Tongue (tissue), 3 donors: ENCODE measurements at places on chromosomes 11 and 22. TPM values are rescaled to one million over a fixed set of nuclear protein-coding genes. Genes with fewer than 3 reads are reported as not detected.

The OR10G8 gene
- total RNA-seq = not detected

The CCDC73 gene
- total RNA-seq = not detected

The CREB3L1 gene
- total RNA-seq = 11.1 TPM

The OR2AG2 gene
- total RNA-seq = not detected

The MTFP1 gene
- total RNA-seq = 5.7 TPM

The GPHA2 gene
- total RNA-seq = not detected

The GRIA4 gene
- total RNA-seq = 6.8 TPM

The AMOTL1 gene
- total RNA-seq = 257 TPM

The FAR1 gene
- 86.5 TPM for total RNA-seq

The MIAT gene
- total RNA-seq = 1.1 TPM

The BIK gene
- total RNA-seq = 1.0 TPM

The SCO2 gene
- 1.3 TPM for total RNA-seq

The HMBS gene
- 21.0 TPM for total RNA-seq

The TTC36 gene
- 2.4 TPM for total RNA-seq

DNA sequence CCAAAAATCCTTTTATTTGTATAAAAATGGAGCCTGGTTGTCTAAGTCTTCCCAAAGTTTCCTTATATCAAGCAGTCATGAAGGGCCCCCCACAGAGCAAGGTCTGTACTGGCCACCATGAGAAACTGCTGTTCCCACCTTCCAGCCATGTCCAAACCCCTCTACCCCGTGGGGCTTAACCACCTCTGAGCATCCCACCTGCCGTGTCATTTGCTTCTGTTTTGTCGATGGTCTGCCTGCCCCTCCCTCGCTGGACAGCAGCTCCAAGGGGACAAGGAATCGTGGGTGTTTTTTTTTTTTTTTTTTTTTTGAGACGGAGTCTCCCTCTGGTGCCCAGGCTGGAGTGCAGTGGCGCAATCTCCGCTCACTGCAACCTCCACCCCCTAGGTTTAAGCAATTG, 11.1 kb upstream of the ANO1 start:
- no peak for DNase-seq

GRCh38 chr22:28464127-28464526, 215.5 kb downstream of the TTC28 start:
- peak; percentile 23 for DNase-seq

DNA sequence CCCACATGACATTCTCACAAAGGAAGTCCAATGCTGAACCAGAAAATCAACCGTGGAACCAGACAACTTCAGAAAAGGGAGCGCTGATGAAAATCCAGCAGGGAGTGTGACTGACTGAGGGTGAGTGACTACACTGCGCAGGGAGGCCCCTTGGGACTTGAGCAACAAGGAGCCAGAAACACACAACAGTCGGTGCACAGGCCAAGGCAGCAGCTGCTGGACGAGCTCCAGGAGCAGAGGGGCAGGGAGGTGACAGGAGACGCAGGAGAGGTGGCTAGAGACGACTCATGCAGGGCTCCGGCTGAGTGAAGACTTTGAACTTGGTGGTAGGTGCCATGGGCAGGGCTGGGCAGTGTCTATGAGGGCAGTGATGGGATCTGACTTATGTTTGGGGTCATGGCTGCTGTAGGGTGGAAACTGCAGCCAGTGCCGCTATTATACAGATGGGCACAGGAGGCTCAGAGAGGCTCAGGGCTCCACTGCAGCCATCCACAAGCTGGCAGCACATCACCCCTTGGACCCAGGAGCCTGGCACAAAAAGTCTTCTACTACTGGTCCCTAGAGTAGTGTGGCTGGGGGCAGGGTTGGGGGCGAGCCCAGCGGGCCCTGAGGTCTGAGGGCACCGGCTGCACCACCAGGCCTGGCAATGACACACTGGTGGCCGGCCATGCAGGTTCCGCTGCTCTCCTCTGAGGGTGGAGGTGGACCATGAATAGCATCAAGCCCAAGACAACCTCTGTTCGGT, 10.3 kb upstream of the FADD start:
- peak; percentile 33 for DNase-seq

GRCh38 chr11:64851831-64852351, 7.4 kb upstream of the CDC42BPG start:
- DNase-seq = no peak

DNA sequence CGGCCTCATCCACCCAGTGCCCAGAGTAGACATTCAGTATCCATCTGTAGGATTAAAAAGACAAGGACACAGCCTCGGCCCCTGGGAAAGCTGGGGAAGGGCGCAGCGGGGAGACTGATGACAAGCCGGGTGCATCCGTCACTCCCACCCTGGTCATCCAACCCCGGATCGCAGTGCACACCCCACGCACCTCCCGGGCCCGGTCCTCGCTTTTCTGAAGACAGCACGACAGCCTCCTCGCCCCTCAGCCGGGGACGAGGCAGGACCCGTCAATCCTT, 1.1 kb downstream of the FCHSD2 start:
- DNase-seq = no peak

DNA sequence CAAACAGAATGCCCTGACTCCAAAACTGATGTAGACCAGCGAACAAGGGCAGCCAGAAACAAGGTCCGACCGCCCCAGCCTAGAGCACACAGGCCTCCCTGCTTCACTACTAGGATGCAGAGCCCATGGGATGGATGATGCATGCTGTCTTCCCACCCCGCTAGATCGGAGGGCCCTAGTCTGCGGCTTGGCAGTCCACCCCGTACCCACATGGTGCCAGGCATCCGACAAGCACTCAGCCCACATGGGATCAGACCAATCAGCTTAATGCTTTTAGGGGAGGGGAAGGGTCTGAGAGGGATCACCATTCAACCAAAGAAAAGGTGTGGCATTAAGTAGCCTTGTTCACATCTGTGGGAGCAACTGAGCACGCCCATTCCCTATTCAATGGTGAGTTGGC, 30.6 kb downstream of the PISD start:
- DNase-seq = no peak

GRCh38 chr22:46795845-46796565, 33.6 kb downstream of the TBC1D22A start:
- DNase-seq = no peak

- no peak for DNase-seq
Observed at GRCh38 chr22:48901324-48901723, 926.3 kb downstream of the BRD1 start.

- DNase-seq = no peak
Observed at GRCh38 chr11:88332851-88333250, 4.7 kb downstream of the CTSC start.

GRCh38 chr11:74138021-74138420, 32.8 kb downstream of the C2CD3 start:
- DNase-seq = peak; percentile 50

DNA sequence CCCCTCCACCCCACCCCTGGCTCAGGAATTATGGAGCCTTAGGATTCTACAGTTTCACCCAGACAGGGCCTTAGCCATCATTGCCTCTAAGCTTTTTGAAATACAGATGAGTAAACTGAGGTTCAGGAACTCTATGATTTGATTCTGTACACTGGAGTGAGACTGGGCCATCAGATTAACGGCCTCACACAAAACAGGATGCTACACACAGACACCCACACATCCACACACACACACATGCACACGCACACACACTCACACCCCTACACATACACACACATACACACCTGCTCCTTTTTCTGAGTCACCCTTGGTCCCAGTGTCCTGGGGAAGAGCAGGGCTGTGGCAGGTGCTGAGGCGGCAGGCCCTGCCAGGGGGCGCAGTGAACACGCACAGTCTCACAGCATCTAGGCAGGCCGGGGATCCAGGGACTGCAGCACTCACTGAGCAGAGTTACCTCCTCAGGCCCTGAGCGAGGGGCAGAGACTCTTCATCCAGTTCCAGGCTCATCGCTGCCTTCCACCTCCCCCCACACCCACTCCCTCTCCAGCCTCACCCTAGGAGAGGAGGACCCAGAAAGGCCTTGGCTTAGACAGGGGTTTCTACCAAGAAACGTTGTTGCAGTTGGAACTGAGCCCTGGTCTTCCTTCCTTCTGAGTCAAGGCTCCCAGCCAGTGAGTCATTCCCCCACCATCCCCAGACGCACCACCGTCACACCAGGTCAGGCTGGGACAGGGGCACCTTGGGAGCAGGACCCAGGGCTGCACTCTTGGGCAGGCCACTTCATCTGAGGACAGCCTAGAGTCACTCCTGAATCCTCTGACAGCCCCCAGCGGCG, 89.8 kb upstream of the PARVA start:
- peak; percentile 68 for DNase-seq

DNA sequence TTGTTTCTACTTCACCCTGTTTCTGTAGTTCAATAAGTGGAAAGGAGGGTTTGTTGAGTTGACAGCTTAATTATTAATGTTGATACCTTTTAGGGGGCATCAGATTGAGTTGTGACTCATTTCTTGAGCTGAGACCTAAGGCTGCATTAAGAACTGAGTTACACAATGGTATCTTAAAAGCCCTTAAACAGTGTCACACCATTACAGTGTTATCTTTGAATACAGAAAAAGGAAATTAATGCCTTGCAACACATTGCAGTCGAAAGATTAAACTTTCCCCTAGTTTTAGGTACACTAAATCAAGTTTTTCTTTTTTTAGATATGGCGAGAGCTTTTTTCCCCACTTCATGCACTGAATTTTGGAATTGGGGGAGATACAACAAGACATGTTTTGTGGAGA, 16.7 kb downstream of the PAFAH1B2 start:
- no peak for DNase-seq

DNA sequence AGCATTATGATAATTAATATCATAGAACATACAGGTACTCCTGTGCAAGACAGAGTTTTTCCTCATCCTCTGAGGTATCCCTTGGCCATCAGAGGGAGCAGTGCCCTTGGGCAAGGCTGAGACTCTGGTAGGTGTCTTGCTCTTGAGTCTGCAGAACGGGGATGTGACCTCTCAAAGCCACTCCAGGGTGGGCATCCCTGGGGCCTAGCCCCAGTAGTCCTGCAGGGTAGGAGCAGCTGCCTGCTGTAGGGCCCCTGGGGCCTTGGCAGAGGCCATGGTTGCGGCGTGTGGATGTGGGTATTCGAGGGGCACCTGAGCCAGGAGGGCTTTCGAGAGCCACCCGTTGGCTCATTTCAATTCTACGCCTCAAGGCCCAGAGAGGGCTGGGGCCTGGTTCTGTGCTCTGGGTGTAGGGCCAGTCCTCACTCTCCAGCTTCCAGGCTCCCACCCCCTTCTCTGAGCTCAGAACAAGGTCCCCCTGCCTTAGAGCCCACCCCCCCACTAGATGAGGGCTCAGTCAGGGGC, 7.7 kb upstream of the OMP start:
- DNase-seq = no peak

DNA sequence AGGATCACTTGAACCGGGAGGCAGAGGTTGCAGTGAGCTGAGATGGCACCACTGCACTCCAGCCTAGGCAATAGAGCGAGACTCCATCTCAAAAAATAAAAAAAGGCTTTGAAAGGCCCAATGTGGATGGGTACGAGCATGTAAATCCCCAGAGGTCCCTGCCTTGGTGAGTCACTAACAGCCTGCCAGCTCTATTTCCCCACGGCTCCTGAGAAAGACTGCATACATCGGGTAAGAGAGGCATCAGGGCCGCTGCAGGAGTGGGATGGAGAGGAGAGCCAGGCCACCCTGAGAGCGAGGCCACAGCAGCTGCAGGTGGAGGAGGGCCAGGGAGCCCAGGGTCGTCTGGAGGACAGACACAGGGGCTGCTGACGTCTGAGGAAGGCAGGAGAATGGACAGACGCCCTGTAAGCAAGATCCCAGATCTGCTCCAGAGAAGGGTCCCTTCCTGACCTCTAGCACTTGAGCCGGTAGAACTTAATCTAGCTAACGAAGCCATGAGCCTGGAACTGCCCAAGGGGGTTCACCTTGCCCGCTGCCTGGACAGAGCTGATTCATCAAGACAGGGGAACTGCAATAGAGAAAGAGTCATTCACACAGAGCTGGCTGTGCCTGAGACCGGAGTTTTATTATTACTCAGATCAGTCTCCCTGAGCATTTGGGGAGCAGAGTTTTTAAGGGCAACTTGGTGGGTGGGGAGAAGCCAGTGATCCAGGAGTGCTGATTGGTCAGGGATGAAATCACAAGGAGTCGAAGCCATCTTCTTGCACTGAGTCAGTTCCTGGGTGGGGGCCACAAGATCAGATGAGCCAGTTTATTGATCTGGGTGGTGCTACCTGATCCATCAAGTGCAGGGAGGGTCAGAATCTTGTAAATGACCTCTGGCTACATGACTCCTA, 5.1 kb upstream of the KRTAP5-9 start:
- peak; percentile 8 for DNase-seq

DNA sequence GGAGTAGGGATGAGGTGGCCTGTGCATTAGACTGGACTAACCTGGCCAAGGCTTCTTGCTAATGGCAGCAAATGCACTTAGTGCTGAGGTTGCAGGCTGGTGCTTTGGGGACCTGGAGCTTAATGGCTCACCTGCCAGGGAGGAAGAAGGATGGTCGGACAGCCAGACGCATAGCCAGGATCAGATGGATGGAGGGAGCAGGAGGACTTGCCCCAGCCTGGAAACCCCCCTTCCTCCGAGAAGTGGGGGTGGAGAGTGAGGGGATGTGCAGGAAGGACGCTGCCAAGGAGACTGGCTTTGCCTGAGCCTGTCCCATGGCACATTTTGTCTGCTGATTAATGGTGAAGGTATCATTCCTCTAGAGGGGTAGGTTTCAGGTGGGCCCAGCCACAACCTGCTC, 17.9 kb downstream of the IGLL1 start:
- no peak for DNase-seq

GRCh38 chr11:2697866-2698265, 1.9 kb downstream of the KCNQ1OT1 start:
- peak; percentile 91 for DNase-seq

DNA sequence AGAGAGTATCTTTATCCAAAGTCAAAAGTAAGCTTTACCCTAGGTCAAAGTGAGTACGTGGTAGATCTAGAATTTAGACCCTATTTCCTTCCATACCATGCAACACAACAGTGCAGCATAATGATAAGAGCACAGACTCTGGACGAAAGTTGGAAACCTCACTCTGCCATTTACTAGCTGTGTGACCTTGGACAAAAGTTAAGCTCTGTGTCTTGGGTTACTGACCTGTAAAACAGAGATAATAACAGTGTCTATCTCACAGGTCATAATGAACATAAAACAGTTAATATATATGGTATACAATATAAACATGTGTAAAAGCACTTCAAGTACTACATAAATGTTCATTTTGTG, 13.6 kb upstream of the CHRNA10 start:
- DNase-seq = no peak

- DNase-seq = peak; percentile 90
Observed at GRCh38 chr22:36332623-36333332, 55.0 kb downstream of the MYH9 start.

- DNase-seq = no peak
Observed at GRCh38 chr11:125320347-125321076, 156.0 kb downstream of the PKNOX2 start.

- DNase-seq = peak; percentile 95
Observed at GRCh38 chr11:47415949-47416472, 7.6 kb downstream of the SLC39A13 start.

- no peak for DNase-seq
Observed at GRCh38 chr11:119038884-119039283, 8.2 kb upstream of the SLC37A4 start.

GRCh38 chr11:44506375-44507016, 59.0 kb upstream of the CD82 start:
- no peak for DNase-seq

GRCh38 chr11:129280027-129280811, 88.1 kb upstream of the ARHGAP32 start:
- DNase-seq = no peak
